ENCODE measurements at places on chromosomes 5 and 9.
A peak's percentile ranks its signal among the peaks of the same experiment; 100 is the strongest.

GRCh38 chr5:77669677-77670076 lies 31.2 kb upstream of the OTP start:
- no peak for DNase-seq

DNA sequence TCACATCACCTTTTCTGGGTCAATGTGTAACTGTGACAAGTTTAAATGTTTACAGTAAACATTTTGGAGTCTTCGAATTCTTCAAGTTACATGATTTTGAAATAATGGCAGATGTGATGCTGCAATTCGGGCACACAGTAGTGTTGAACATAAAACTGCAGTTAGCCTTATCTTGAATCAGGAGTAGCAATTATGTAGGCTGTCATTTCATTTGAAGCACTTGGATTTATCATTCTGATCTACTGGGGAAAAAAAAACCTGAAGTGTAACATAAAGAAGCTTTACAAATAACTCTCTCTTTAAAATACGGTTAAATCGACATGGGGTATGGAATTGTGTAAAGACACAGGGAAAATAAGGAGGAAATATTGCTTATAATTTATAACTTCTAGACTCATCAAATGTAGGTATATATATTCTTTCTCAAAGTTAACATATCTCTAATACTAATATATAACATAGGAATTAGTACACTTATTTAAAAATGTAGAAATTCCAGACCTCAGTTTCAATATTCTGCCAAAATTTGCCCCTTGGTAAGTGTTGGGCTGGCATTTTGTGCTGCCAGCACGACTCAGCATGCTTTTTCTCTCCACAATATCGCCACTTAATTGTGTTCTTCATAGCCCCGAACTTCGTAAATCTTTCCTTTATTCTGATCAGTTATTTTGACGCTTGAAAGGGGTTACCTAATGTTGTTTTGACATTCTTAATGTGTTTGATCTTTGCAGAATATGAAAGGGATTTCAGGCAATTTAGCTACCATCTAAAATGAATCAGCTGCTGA lies 226.7 kb downstream of the PRR16 start:
- DNase-seq, result no peak

DNA sequence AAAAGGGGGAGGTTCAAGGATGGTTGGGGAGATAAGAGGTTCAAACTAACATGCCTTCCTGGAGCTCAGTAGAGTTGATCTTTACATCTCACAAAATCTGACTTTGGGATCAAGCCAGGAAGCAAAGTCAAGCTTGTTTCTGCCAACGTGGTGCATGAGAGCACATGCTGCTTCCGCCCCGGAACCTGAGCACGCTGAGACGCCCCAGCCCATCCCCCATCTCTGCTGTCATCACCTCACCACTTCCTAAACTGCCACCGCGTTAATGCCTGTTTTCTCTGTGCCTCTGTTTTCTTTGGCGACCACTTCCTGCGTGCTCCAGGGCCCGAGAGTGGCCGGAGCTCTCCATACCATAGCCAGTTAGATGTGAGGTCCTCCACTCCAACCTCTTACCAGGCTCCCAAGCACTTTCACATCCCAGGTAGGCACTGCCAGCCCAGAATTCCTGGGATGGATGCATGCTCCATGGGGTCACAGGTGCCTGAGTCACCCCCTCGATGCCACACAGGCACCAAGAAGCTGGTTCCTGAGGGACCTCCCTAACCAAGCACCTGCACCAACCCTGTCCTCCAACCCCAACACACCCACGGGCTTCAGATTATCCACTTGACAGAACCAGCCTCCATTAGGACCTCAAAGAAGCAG lies 31.2 kb upstream of the AFAP1L1 start:
- no peak for DNase-seq

GRCh38 chr5:143147902-143148301 lies 255.6 kb downstream of the NR3C1 start:
- DNase-seq, result peak; percentile 97

- DNase-seq, result no peak
Measured at GRCh38 chr5:72009280-72009679, 98.0 kb upstream of the MAP1B start.

DNA sequence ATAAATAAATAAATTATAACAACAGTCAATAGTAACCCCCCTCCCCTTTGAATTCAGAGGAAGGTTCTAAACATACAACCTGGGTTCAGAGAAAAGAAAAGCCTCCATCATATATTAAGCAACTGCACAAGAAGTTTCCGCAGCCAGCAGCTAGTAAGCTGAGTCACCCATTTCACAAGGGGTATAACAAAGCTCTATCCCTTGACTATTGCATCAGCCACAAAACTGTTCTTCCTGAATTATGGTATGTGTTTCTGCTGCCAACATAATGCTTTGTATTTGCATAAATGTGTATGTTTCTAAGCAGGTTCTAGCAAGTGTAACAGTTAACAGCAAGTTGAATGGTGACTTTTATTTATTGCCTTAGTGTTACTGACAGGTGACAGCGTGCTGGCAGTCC lies 6.8 kb upstream of the CEP120 start:
- peak; percentile 96 for DNase-seq

DNA sequence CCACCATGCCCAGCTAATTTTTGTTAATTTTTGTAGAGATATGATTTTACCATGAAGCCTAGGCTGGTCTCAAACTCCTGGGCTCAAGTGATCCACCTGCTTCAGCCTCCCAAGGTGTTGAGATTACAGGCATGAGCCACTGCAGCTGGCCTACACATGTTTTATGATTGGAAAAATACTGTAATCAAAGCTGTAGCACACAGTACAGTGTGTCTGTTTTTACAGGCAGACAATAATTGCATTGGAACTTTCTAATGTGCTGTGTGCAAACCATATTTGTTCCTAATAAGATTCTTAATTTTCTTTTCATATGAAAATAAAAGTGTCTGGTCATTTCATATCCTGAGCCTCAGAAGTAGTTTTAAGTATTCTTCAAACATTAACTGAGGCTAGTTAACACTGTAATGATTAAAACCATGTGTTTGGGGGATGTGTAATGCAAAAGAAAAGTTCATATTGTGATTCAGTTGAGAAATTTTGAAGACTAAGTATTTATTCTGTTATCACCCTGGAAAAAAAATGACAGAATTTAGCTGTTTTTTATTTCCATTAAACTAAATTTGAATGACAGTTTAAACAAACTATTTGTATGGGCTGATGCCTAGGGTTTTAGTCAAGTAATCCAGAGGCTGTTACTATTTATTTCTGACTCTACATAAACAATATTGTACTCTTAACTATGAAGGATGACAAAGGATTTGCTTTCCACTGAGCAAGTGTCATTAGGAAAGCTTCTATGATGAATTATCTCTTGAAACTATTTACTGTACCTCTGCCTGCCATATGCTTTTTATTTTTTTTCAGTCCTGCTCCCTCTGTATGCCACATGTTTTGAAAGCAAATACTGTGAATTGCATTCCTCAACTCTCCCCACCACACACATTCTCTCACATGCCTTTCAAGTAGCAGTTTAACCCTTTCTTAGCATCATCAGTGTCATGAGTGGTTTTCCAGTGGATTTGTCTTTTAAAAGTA lies 111.5 kb downstream of the MTREX start:
- peak; percentile 66 for DNase-seq

DNA sequence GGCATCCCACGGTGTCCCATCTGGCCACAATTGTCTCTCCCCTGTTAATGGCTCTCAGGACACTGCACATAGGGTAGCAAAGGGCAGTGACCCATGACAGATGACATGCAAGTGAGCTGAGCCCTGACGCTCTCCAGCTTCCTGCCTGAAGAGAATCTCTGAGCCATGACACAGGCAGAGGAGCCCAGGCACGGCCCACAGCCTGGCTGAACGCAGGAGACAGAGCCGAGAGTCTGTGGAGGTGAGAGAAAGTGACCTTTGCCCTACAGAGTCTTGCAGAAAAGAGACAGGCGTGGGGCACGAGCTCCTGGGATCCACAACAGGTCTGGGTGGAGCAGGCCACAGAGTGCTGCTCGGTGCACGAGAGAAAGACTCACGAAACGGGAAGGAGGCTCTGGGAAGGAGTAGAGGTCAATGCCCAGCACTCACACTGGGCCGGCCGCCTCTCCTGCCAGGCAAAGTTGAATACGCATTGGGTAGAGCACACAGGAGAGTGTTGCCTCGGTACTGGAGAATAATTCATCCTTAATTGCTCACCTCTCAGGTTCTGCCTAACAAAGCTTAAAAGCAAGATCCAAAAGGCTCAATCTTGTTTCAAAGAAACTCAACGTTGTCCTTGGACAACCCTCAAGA lies 90.3 kb downstream of the MRPL36 start:
- DNase-seq, result no peak

GRCh38 chr9:123584202-123585176 lies 228.5 kb downstream of the CRB2 start:
- no peak for DNase-seq

- DNase-seq, result peak; percentile 47
Measured at GRCh38 chr9:128550226-128550625, 2.2 kb upstream of the SPTAN1 start.

DNA sequence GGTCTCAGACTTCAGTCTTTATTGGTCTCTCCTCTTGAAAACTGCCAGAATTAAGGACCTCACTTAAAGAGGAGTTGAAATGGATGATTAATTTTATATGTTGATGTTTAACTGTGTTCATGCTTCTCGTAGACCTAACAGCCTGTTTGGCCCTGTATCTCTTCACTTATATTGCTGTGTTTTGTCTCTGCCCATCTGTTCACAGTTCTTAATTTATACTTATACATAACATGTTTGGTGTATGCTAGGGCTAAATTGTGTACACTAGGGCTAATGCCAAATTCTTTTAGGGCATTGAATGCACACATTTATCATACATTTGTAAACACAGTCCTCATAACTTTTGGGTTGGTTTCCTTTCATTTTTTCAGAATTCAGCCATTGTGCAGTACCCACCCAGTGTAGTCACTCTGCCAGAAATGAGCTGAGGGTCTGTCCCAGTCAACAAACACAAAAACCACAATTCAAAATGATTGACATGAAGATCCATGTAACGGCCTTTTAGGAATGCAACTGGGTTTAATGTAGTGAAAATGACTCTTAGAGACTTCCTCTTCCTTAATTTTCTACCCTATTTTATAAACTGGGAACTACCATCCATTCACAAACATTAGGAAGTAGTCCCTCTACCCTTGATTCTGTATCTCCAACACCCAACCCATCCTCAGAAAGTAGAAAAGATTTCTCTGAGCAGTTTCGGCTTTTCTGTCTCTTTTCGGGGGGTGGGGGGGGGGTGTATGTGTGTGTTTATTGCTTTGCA lies 668.8 kb upstream of the KLF4 start:
- no peak for DNase-seq

- DNase-seq, result no peak
Measured at GRCh38 chr5:113064806-113065205, 88.2 kb downstream of the DCP2 start.

GRCh38 chr5:54785729-54786591 lies 199.4 kb downstream of the ESM1 start:
- no peak for DNase-seq

- DNase-seq, result no peak
Measured at GRCh38 chr9:93173365-93174051, 10.4 kb upstream of the WNK2 start.

DNA sequence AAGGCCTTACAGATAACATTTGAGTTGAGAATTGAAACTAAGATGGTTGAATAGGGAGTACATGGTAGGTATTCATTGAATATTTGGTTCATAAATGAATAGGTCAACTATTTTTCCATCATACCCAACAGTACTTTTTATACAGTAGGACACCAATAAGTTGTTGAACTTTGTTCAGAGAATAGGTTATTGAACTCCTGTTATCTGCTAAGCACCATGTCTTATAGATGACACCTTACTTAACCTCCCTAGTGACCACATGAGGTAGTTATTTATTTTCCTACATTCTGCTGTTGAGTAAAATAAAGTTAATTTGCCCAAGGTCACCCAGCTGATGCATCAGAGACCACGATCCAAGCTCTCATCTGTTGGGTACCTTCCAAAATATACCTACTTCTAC lies 49.6 kb upstream of the ATP10B start:
- DNase-seq, result no peak

- no peak for DNase-seq
Measured at GRCh38 chr9:129619787-129620668, 873 bp downstream of the C9orf50 start.

DNA sequence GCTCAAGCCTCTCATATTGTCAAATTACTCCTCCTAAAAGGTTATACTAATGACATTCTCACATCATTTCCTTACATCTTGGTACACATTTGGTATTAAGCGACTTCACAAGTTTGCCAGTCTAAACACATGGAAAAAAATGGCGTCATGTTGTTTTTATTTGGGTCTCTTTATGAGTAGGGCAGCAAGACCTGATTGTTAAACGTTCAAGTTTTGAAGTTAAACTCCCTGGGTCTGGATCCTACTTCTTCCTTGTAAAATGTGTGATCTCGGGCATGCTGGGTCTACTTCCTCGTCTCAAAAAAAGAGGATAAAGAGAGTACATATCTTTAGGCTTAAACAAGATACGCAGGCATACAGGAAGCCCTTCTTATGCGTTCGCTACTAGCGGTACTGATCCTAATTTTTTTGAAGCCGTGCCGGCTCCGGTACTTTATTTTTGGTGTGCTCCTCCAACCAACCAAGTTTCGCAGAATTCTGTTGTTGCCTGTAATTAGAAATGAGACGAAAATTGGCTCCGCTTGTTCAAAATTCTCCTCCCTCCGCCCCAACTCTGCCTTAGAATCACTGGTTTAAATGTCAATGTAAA lies 596 bp upstream of the CDC37L1 start:
- DNase-seq, result no peak

- no peak for DNase-seq
Measured at GRCh38 chr5:14745188-14745563, 80.7 kb downstream of the OTULIN start.

DNA sequence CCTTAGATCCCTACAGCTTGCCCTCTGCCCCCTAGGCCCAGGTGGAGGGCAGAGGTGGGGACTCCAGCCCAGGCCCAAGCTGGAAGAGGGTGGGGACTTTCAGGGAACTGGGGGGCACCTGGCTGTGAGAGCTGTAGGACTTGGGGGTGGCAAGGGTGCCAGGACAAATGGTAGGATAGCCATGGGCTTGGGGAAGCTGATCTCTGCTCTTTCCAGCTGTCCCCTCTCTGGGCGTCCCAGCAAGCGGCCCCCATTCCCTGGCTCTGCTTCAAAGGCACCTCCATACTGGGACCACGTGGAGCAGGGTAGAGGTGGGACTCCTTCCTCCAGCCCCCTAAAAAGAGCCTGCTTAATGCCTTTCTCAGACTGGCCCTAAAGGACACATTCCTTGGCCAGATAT lies 385 bp downstream of the LTC4S start:
- no peak for DNase-seq

DNA sequence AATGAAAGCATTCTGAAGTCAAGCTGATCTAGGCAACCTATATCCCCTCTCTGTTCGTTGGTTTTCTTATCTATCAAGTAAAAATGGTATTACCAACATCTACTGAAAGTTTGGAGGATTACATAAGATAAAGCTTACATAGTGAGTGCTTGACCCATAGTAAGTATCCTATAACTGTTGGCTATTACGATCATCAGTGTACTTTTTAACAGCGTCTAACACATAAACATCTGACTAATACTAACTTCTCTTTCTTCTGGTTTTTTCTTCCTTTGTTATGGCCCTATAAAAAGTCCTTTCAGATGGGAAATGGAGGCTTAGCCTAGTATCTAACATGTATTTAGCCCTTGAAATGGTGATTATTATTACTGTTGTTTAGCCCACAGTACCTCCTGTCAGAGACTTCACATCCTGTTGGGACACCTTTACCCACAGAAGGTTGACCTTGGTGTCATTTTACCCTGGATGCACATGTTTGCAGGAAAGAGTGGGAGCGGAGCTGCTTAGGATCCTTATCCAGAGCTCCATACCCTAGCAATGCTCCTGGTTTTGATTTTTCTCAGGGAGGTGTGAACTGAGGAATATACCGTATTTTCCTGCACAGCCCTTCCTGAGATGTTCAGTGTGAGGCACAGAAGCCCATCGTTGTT lies 6.0 kb downstream of the INSYN2B start:
- no peak for DNase-seq

GRCh38 chr9:100426189-100426529 lies 784 bp upstream of the MSANTD3 start:
- DNase-seq, result peak; percentile 38
